Activated T-cell treated with anti-CD3 and anti-CD28 coated beads, Interleukin-2, amount 50 U/mL, for 1 hour (primary cell): ENCODE measurements at places on chromosomes 13 and 19.

DNA sequence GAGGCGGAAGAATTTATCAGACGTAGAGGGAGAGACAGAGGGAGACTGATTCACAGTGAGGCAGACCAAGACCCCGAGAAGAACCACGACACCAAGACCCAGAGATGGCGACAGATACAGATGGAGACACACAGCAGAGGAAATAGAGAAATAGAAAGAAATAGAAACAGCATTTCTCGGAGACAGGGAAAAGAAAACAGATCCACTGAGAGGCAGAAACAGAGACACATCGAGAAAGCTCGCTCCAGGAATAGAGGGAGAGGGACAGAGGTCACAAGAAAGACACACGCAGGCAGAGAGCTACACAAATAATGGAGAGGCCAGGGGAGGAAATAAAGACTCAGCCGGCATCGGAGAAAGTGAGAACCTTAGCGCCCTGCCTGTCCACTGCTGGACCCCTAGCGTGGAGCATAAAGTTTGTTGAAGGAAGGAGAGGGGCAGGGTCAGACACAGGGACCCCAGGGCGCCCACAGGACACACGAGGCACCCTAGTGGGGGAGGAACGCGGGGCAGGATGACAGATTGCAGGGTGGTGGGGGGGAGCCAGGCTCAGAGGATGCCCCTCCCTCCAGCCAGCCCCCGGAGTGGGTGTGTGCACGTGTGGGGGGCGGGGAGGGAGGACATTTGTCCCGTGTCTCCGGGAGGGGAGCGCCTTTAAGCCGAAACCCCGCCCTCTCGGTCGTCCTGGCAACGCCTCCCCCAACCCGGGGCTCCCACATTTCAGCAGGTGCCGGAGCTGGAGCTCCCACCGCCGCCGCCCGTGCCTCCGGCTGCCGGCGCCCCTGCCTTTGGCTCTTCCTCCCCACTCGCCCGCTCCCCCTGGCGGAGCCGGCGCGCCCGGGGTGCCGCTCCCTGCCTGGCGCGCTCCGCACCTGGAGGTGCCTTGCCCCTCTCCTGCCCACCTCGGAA is at the start of gene PRKCG:
Gene PRKCG, plus strand, starts transcription at position 716 of the 909 bp plus-strand sequence. CDS start 298 bp downstream, outside the sequence.
- DNase-seq = peak; percentile 72

- DNase-seq = no peak
These were observed 147.1 kb downstream of the NUFIP1 start for GRCh38 chr13:44842158-44842557.

- no peak for DNase-seq
These were observed 43.8 kb downstream of the CAPN12 start for GRCh38 chr19:38700350-38700901.

- no peak for DNase-seq
These were observed 11.5 kb downstream of the TECR start for GRCh38 chr19:14540741-14541525.

GRCh38 chr19:36113894-36114720 is 568 bp downstream of the POLR2I start:
- DNase-seq = no peak

- DNase-seq = peak; percentile 32
These were observed 84.0 kb downstream of the MZT1 start for GRCh38 chr13:72643311-72643989.

- no peak for DNase-seq
These were observed 1151.2 kb downstream of the PCDH17 start for GRCh38 chr13:58782736-58783135.

GRCh38 chr13:32408296-32409000 is 19.5 kb downstream of the N4BP2L1 start:
- no peak for DNase-seq

DNA sequence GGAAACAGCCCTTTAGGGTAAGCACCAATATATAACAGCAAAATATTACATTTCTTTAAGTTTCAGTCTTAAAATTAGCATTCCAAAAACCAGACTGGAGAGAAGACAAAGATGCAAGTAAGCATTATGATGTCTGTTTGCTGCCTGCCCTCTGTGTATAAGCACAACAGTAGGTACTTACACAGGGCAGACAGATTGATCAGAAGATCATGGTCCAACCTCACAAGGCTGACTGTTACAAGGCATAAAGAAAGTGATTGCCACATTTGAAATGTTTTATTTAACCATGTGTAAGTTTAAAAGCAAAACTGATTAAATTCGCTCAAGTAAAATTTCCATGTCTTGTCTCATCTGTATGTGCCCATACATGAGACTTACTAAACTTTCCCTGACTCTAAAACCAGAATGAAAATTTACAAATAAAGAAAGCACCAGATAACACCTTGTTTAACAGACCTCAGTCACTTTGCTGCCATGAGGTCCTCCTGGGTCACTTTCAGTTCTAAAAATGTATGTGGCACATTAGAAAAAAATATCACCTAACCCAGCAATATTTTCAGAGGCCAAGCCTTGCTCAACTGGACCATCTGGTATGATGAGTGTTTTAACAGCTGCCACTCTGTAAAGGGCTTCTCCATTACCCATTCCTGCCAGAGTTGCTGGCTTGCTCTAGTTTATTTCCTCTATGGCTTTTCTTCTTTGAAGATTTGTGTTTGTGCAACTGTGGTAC is 297.0 kb downstream of the RBM26 start:
- DNase-seq = no peak

DNA sequence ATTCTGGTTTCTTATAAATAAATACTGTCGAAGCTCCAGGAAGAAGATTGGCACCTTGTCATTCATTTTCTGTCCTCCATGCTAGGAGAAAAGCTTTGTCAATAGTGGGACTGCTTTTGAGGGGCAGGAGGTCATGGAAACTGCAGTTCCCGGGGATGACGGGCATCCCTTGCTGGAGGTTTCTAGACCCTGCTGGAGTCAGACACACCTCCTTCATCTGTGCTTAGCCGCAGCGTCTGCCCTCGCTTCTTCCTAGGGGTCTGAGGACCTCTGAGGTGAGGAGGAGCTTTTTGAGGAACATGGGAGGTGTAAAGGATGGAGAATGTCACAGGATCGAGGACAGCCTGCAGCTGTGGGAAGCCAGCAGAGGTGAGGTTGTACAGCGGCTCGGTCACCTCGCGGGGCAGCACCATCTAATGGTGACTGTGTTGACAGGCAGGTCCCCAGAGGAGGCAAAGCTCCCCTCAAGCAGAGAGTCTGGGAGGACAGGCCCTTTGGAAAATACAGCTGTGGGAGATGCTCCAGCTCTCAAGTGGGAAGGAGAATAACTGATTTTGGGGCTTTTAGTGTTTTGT is 172.7 kb upstream of the RNF113B start:
- DNase-seq = no peak

DNA sequence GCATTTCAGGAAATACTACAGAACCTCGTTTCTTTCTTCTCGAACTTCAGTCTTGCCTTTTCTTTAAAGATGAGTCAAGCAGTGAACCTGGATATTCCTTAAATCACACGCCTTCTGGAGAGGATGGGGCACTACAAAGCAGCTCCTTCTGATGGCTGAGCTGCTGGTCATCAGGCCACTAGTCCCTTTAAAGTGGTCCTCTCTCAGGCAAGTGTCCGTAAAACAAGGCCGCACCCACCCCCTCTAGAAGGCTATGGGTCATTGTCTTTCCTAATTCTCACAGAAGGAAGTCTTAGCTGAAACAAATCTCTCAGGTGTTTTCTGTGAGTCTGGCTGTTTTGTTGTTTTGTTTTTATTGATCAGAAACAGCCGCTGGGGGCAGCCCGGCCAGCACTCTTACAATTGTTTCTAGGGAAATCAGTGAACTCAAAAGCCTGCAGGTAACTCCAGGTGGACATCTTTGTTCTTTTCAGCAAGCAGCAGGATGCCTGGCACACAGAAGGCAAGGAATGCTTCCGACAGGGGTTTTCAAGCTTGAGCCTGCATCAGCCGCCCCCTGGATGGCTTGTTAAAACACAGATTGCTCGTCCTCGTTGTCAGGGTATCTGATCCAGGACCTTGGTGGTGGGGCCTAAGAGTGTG is 45.4 kb downstream of the MBNL2 start:
- no peak for DNase-seq

DNA sequence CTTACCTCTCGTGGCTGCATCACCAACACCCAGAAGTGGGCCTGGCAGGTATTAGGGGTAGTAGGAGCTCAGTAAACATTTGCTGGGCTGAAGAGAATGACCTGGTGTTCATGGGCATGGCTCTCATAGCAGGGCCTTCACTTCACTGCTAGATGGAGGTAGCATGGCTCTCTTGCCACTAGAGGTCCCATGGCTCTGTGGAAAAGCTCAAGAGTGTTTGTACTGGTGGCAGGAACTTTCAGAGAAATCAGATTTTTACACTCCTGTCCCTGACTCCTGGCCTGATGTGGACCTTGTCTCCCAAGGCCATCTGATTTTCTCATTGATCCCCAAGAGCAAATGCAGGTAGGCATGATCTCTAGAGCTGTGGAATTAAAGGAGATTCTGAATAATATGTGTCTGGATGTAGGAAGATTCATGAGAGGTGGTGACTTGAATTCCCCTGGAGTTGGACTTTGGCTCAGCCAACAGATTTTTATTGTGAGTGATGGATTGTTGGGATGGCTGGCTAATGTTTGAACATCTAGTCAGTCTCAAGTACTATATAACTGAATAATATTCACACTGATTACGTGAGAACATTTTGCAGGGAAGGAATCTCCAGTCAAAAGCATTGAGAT is 5.7 kb downstream of the ZNF574 start:
- DNase-seq = no peak

GRCh38 chr13:67372868-67373464 is 142.8 kb upstream of the PCDH9 start:
- no peak for DNase-seq

DNA sequence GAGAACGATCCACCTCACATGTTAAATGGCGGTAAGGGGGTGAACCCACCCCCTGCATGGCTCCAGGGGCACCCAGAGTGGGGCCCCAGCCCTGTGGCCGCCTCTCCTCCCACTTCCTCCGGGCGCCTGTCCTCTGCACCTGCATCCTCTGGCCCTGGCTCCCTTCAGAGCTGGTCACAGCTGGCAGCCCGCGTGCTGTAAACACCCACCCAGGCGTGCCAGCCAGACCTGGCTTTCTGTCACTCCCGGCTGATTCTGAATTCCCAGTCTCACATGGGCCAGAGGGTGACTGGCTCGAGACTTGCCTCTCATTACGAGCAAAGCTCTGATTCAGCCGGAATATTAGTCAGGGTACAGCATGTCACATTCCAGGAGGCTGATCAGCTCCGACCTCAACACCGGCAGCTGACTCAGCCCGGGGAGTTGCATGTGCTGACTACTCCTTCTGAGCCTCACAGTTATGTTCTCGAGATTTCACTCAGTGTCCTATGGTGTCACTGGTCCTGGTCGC is 75.1 kb downstream of the GNG7 start:
- DNase-seq = no peak

GRCh38 chr19:16457954-16458331 is 13.8 kb downstream of the EPS15L1 start:
- DNase-seq = no peak

GRCh38 chr13:103325672-103326071 is 259.5 kb upstream of the SLC10A2 start:
- no peak for DNase-seq

GRCh38 chr13:97474349-97474980 is 40.5 kb downstream of the RAP2A start:
- no peak for DNase-seq

DNA sequence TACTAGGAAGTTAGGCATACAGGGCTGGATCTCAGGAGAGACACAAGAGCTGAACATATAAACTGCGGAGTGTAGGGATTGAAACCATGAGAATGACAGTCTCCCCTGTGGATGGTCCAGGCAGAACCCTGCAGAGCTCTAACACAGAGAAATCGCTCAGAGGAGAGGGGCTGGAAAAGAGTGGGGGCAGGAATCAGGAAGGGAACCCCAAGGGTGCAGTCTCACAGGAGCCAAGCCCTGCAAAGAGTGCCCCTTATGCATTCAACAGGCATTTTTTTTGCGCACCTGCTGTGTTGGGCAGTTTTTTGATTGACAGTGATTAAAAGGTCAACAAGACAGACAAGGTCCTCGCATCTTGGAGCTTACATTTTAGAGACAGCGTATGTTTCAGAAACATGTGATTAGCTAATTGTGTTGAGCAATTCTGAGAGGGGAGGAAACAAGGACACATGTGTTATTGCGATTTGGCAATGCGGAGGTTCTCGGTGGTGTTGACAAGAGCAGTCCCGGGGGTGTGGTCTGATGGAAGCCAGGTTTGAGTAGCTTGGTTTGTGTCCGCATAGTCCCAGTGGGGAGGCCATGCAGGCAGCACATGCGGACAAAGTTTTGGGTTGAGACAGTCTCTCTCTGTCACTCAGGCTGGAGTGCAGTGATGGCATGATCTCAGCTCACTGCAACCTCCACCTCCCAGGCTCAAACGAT is 182.6 kb upstream of the IRS2 start:
- DNase-seq = no peak

DNA sequence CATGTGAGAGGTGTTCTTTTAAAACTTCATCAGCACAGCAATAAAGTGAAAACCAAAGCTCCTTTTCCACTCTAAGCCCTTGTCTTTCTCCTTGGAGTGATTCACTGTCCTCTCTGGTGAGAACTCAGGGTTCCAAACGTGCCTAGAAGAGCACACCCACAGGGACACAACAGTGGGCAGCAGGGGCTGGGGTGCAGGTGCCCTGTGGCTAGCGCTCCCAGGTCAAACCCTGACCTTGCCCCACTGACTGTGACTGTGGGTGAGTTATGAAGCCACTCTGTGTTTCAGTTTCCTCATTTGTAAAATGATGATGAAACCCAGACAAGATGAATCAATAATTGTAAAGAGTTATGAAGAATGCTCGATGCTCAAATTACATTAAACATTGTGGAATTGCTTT is 37.6 kb upstream of the IGFL1 start:
- DNase-seq = no peak

DNA sequence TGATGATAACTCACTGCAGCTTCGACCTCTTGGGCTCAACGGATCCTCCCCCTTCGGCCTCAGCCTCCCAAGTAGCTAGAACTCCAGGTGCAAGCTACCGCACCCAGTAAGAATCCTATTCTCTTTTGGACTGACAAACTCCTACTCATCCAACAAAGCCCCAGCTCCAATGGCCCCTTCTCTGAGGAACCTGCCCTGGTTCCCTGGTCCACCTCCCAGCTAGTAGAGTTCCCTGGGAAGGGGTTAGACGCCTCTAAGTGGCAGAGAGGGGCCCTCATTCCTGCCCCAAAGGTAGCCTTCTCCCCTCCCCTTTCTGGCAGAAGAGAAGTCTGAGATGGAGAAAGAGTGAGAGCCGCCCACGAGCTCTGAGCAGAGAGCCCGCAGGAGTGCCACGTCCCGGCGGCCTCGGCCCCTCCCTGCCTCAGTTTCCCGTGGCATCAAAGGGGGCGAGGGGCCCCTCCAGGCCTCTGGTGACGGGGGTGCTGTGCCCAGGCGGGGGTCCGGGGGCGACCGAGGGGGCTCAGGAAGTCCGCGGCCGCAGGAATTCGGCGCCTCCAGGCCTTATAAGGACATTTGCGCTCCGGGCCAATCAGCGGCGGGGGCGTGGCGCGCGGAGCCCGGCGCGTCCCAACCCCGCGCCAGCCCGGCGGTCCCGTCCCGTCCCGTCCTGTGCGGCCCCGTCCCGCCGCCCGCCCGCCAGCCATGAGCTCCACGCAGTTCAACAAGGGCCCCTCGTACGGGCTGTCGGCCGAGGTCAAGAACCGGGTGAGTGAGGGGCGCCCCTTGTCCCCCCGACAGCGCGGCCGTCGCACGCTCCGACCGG is at the start of gene CNN2:
Gene CNN2, plus strand, starts transcription at position 649 of the 823 bp plus-strand sequence. Its CDS starts 54 bp downstream, at position 703.
- peak; percentile 76 for DNase-seq
